Lung microvascular endothelial cell (primary cell): ENCODE measurements at places on chromosomes 1 and 21.

- peak; percentile 41 for DNase-seq
Observed at GRCh38 chr1:156664767-156665411, 12.3 kb downstream of the NES start.

- DNase-seq = peak; percentile 51
Observed at GRCh38 chr1:192476802-192477298, 98.7 kb upstream of the RGS1 start.

DNA sequence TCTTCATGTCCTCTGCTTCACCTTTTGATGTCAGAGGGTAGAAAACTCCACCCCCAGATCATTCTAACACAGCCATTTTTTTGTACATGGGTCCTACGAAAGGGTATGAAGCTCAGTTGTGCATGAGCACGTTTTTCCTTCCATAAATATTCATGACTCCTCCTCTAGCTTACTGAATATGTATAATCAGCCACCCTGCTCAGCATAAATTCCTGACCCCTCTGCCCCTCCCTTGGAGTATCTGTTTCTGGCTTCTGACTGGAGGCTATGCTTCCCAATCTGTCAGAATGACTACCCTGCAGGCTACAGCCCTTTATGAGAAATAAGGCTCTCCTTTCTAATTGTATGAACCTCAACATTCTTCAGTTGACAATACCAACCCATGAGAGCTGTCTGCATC lies 42.8 kb upstream of the PARP1 start:
- no peak for DNase-seq

GRCh38 chr1:161192476-161193465 lies 6.1 kb downstream of the ADAMTS4 start:
- peak; percentile 81 for DNase-seq

- no peak for DNase-seq
Observed at GRCh38 chr1:1023700-1024099, 3.8 kb downstream of the AGRN start.

DNA sequence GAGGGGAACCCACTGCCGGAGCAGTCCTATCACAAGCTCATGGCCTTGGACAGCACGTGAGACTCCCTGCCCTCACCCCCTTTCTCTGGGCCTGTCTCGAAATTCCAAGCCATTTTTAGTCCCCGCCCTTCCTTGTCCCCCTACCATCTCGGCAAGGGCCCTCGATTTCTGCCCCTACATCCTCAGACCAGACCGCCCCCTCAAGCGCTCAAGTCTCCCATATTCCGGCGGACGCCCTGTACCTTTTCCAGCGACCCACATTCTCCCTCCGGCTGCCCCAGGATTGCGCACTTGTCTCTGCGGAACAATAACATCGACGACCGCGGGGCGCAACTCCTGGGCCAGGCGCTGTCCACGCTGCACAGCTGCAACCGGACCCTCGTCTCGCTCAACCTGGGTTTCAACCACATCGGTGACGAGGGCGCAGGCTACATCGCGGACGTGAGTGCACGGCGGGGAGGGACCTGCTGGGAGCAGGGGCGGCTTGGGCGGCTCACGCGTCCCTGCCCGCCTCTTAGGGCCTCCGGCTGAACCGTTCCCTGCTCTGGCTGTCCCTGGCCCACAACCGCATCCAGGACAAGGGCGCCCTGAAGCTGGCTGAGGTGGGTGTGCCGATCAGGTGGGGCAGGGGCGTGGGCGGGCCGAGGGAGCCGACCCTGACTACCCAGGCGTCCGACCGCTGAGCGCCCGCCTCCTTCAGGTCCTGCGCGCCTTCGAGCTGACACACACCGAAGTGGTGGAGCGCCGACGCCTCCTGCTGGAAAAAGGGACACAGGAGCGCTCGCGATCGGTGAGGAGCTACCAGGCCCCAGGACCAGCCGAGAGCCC lies 7.0 kb downstream of the LRRC71 start:
- peak; percentile 82 for DNase-seq

DNA sequence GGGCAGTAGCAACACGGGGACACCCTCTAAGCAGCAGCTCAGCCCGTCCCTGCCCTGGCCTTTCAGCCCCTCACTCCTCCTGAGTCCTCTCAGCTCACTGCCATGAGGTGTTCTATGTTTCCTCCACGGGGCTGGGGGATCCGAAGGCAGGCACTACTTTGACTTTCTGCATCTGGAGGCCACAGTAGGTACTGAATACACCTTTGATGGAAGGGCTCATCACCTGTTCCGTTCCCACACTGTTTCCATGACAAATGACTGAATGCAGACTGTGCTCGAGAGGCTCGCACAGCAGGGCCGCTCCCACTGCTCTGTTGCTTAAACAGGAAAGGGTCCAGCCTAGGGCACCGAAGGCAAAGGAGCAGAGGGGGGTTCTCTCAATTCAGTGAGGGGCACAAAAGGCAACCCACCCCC lies 77.6 kb upstream of the DNAH14 start:
- no peak for DNase-seq

DNA sequence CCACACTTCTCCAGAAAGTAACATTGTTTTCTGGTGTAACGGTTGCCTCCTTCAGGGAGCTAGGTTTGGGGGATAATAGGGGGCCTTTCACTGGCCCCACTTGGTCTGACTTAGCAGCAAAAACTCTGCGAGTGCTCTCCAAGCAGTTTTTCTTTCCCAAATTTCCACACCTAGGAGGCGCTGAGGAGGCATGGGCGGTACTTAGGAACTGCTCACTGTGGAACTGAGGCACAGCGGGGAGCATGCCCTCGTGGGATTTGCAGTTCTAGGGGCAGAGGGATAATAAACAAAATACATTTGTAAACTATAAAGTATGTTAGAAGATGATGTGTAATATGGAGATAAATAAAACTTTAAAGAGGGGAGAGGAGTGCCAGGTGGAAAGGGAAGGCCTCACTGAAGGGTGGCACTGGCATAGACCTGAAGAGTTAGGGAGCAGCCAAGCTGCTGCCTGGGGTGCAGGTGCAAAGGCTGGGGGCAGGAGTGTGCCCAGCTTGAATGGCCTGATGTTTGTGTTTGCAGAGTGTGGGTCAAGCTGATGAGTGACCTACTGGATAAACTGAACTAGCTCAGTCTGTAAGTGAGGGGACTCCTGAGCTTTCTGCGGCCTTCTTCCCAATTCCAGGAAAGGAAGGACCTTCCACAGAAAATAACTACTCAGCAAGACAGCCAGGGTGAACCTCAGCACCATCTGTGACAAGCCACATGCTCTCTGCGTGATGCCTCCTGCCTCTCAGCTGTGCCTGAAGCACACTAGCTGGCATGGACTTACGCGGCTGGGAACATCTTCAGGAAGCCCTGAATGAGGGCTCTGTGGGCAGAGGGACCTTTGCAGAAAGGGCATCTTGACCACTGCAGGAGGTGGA lies 1.9 kb downstream of the EPHX1 start:
- peak; percentile 33 for DNase-seq

DNA sequence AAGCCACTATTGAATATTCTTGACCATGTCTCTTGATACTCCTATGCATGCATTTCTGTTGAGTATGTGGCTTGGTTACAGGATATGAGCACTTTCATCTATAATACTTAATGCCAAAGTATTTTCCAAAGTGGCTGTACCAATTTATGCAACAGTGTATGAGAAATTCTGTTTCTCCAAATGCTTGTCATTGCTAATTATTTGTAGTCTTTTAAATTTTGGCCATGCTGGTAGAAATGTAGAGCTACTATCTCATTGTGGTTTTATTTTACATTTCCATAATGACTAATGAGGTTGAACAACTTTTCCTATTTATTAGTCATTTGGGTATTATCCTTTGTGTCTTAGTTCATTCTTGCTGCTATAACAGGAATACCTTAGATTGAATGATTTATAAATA lies 71.4 kb upstream of the TSPAN2 start:
- no peak for DNase-seq

- no peak for DNase-seq
Observed at GRCh38 chr1:114341856-114342255, 169.1 kb downstream of the TRIM33 start.

- DNase-seq = peak; percentile 39
Observed at GRCh38 chr1:226875641-226876295, 5.4 kb downstream of the PSEN2 start.

DNA sequence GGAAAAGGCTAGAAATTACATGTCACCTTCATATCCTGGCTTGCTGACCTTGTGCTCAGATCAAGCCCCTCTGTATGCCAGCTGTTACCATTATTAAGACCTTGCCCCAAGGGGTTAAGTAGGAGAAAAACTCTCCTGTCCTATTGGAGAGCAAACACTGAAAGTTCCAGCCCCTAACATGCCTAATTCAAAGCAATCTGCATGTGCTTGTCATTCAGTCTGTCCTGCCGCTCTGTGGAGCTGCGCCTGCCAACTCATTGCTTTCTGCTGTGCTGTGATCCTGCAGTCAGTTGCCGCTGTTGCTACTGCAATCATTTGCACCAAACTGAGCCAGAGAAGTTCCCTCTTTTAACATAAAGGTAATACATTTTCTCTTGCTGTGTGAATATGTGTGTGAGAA lies 113.4 kb downstream of the DISP1 start:
- DNase-seq = peak; percentile 69

- peak; percentile 13 for DNase-seq
Observed at GRCh38 chr1:28170001-28170596, 6.4 kb downstream of the PTAFR start.

DNA sequence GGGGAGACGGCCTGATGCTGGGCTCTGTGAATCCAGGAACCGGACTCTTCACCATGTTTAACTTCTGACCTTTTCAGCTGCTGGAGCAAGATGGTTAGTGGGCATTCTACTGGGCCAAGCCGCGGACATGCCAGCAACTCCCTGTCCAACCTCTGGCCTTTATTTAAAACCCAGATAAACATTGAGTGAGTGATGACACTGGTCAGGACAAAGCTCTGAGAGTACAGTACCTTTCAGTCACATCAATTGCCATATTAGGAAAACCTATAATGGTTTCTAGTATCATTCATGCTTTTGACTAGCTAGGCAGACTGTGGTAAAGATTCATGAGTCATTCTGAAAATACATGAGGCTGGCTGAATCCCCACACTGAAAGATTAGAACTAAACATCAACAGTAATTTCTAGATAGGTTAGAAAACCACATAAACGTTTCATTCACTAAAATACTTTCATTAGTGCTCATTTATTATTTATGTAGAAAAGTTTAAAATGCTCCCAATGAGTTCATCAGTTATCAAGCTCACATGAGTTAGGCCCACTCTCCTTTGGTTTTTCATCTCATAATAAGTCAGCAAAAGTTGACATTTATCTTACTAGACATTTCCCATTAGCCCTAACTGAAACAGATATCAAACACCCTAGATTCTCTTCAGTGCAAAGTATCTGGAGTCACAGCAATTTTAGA lies 7.1 kb upstream of the ACTA1 start:
- DNase-seq = no peak

DNA sequence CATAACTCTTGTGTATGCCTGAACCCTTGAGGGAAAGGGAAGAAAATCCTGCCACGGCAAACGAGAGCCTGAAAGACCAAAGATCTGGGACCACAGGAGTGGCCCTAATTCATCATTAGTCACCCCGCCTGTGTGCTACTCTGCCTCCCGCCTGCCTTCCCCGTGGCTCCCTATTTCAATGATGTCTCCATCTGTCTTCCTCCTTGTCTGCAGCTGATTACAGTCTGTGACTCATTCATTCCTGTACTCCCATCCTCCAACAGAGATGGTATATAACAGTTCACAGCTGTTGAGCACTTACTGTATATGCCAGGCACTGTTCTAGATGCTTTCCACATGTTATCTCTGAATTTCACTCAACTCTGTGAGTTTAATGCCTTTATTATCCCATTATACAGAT lies 96.6 kb downstream of the SEC16B start:
- peak; percentile 14 for DNase-seq

DNA sequence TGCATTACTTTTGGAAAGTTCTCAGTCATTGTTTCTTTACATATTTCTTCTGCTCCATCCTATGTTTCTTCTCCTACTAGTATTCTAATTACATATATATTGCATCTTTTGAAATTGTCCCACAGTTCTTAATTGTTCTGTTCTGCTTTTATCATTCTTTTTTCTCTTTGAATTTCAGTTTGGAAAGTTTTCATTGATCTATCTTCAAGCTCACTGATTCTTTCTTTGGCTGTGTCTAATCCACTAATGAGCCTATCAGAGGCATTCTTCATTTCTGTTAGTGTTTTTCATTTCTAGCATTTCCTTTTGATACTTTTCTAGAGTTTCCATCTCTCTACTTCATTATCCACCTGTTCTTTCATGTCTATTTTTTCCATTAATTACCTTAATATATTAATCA lies 159.0 kb upstream of the KCNJ15 start:
- DNase-seq = no peak

DNA sequence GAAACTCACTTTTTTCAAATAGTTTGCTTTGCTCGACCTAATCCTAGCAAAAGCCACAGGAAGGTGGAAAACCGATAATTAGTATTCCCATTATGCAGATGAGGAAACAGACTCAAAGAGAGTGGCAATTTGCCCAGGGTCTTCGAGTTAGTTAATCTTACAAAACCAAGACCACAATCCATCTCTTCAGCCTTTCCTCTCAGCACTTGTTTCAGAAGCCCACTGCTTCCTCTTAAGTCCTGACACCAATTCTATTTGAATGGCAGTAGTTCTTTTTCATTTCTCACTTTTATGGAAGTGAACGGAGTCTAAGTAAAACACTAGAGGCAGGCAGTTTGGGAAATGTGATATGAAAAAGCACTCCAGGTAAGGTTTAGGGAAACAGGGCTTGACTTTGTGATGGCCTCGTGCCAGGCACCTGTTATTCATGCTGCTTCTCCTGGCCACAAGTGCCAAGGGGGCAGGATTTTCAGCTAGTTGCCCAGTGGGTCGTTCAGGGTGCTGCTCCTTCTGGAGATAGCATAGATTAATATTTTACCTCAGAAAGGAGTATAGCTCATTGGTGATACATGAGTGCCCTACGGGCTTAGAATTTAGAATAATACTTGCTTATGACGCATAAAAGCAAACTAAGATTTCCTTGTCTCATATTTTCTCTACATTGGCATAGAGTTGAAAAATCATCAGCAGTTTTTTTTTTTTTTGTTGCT lies 76.6 kb upstream of the NRIP1 start:
- DNase-seq = no peak

DNA sequence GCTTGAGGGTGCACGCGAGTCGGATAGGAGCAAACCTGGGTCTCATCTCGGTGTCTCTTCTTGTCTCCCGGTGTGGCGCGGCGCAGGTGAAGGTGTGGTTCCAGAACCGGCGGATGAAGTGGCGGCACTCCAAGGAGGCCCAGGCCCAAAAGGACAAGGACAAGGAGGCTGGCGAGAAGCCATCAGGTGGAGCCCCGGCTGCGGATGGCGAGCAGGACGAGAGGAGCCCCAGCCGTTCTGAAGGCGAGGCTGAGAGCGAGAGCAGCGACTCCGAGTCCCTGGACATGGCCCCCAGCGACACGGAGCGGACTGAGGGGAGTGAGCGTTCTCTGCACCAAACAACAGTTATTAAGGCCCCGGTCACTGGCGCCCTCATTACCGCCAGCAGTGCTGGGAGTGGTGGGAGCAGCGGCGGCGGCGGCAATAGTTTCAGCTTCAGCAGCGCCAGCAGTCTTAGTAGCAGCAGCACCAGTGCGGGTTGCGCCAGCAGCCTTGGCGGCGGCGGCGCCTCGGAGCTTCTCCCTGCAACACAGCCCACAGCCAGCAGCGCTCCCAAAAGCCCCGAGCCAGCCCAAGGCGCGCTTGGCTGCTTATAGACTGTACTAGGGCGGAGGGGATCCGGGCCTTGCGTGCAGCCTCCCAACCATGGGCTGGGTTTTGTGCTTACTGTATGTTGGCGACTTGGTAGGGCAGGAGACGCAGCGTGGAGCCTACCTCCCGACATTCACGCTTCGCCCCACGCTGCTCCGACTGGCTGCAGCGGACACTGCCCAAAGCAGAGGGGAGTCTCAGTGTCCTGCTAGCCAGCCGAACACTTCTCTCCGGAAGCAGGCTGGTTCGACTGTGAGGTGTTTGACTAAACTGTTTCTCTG lies 5.1 kb downstream of the HLX start:
- no peak for DNase-seq

- no peak for DNase-seq
Observed at GRCh38 chr1:44939061-44939460, 47.3 kb downstream of the EIF2B3 start.

- no peak for DNase-seq
Observed at GRCh38 chr1:116033322-116033721, 57.0 kb downstream of the SLC22A15 start.
